CD4-positive, alpha-beta T cell treated with Interleukin-4 for 1 hour (primary cell): ENCODE measurements at places on chromosomes 12 and 14.

GRCh38 chr12:10048526-10048925, 18.0 kb downstream of the CLEC9A start:
- no peak for DNase-seq

DNA sequence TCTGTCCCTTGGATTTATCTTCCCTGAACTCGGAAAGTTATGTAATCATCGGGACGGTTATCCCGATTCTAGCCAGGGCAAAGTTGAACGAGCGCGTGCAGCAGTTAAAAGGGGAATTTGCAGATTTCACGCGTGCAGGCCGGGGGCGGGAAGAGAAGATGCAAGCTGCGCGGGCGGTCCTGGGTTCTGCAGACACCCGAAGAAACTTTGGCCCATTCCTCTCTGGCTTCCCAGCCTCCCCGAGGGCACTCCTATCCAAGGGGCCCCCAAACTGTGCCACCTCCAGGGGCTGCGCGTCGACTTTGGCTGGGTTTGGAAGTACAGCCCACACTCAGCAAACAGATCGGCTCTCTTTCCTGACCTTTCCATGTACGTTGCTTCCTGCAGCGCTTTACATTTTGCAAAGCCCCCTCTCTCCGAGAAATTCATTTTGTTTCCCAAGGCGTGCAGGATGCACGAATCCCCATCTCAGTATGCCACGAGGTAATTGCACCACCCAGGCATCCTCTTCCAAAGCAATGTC, 941 bp upstream of the PPP1CC start:
- DNase-seq, result no peak

GRCh38 chr14:78721756-78722480, 551.7 kb downstream of the NRXN3 start:
- DNase-seq, result no peak

DNA sequence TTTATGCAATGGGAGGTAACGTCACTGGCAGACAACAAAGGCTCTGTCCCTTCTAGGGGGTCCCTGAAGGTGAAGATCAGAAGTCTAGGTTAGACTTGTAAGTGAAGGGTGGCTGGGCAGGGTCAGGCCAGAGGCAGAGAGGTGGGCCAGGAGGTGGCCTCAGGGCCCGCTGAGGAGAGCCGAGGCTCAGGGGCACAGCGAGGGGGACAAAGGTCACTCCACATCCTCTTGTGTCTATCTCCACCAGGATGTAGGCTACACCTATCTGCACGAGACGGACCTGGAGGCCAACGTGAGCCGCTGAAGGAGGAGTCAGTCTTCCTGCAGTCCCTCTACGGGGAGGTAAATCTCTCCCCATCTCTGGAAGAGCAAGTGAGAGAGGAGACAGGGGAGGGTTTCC, 20.3 kb downstream of the KRT85 start:
- no peak for DNase-seq

- peak; percentile 11 for DNase-seq
Measured at GRCh38 chr14:71168564-71169427, 261.5 kb downstream of the PCNX1 start.
